ENCODE measurements at places on chromosomes 13 and 19. TPM values are rescaled to one million over a fixed set of nuclear protein-coding genes. Genes with fewer than 3 reads are reported as not detected.

Gene ATP4A
- 0.32 TPM for total RNA-seq

GRCh38 chr19:36128392-36128736 is 11.5 kb upstream of the CAPNS1 start:
- H3K4me1 ChIP-seq = no peaks in the 10 kb centered on the region
- H3K4me3 ChIP-seq = peak overlapping the region; percentile 92
- peaks cover 1% of the 10 kb centered on the region for H3K27me3 ChIP-seq
- no peaks in the 10 kb centered on the region for H3K36me3 ChIP-seq
- no peak for DNase-seq

- H3K4me1 ChIP-seq = peaks cover 10% of the 10 kb centered on the region
- peak overlapping the region; percentile 44 for H3K27ac ChIP-seq
- peak overlapping the region; percentile 22 for H3K4me3 ChIP-seq
Measured at GRCh38 chr19:42316223-42317211, 3.4 kb downstream of the TMEM145 start.

Gene ZBTB45
- total RNA-seq = 27.2 TPM

DNA sequence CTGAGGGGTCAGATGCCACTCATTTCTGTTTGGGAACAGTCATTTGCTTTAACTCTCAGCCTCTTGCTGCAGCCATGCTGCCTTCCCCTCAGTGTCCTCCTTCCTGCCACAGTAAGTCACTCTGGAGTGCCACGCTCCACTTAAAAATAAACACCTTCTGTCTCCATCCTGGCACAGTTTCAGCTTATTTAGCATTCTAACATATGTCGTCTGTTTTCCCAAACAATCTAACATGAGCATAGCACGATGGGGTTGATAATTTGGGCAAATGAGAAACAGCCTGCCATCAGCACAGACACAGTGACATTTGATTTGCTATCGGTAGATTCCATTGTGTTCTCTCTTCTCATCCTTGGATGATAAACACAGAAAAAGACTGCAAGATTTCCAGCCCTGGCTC is 768.6 kb downstream of the UQCRFS1 start:
- H3K27me3 ChIP-seq = no peaks in the 10 kb centered on the region
- H3K27ac ChIP-seq = no peak overlapping the region
- no peaks in the 10 kb centered on the region for H3K4me1 ChIP-seq
- DNase-seq = no peak

- H3K36me3 ChIP-seq = peaks cover 5% of the 10 kb centered on the region
- no peak for DNase-seq
- no peak overlapping the region for H3K27ac ChIP-seq
- H3K27me3 ChIP-seq = peaks cover 2% of the 10 kb centered on the region
- H3K4me1 ChIP-seq = peaks cover 14% of the 10 kb centered on the region
Measured at GRCh38 chr19:40358773-40359172, 10.3 kb downstream of the PLD3 start.

GRCh38 chr13:103213152-103213551 is 146.9 kb upstream of the SLC10A2 start:
- peak; percentile 72 for DNase-seq
- peaks cover 33% of the 10 kb centered on the region for H3K4me1 ChIP-seq
- H3K27me3 ChIP-seq = peaks cover 1% of the 10 kb centered on the region
- H3K4me3 ChIP-seq = no peak overlapping the region
- H3K27ac ChIP-seq = no peak overlapping the region

Gene ZNF568
- 9.3 TPM for total RNA-seq

DNA sequence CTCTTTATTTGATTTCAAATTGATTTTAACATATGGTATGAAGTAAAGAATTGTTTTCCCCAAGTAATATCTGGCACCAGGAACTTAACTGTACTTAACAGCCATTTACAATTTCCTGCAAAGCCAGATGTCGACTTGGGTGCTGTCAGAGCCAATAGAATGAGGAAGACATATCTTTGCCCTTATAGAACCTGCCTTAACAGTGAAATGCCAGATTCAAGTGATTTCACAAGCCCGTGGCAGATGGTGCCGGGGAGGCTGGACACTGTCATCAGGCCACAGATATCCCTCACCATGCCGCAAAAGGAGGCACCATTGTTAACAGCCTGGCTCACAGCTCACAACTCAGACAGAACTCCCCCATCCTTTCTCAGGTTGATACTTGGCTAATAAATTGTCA is 48.7 kb downstream of the ESD start:
- DNase-seq = no peak
- no peaks in the 10 kb centered on the region for H3K27me3 ChIP-seq
- H3K4me3 ChIP-seq = no peak overlapping the region
- H3K27ac ChIP-seq = no peak overlapping the region

Gene PRSS57
- 0.78 TPM for total RNA-seq

DNA sequence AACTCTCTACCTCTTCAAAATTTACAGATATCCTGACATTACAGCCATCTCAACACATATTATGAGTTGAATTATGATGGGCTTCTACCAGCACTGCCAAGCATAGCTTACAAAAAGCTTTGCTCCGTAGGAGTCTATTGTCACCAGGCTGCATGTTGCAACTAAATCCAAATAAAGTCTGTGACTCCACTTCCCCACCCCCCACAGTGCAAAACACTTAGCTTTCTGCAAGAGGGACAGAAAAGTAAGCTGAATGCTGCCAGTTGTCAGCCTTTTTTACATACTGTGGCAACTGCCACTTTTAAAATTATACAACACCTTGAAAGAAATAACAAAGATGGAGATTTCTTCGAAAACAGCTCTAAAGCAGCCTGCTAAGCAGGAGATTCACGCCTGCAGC is 189.1 kb downstream of the FGF14 start:
- H3K27ac ChIP-seq = no peak overlapping the region
- H3K4me3 ChIP-seq = no peak overlapping the region
- peaks cover 36% of the 10 kb centered on the region for H3K4me1 ChIP-seq
- no peak for DNase-seq
- H3K36me3 ChIP-seq = no peaks in the 10 kb centered on the region

Gene NDUFB7
- total RNA-seq = 145 TPM

Gene MYADM
- 61.5 TPM for total RNA-seq

DNA sequence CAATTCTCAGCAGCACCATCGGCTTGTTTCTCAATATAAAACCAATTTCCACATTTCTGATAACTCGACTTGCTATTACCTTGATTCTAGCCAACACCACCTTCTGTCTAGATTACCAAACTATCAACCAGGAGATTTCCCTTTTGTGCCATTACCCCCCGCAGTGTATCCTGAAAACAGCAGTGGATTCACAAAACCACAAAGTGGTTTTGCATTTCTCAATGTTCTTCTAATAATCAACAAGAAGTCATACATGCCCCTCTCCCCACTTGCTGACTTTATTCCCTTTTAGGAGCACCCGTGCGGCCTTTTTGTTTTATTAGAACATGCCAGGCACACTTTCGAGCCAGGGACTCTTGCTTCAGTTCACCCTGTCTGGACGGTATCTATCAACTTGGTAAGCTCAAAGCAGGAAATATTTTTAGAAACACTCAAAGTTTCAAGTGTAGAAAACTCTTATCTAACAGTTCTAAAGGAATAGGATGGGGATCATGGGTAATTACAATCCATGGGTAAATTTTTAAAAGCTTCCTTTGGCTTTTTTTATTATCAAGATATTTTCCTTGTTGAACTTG is 967.4 kb downstream of the EFNB2 start:
- no peak for DNase-seq
- H3K27ac ChIP-seq = no peak overlapping the region
- no peaks in the 10 kb centered on the region for H3K4me1 ChIP-seq
- no peaks in the 10 kb centered on the region for H3K27me3 ChIP-seq
- H3K36me3 ChIP-seq = no peaks in the 10 kb centered on the region
- no peak overlapping the region for H3K4me3 ChIP-seq

Gene TMEM238
- 1.3 TPM for total RNA-seq

GRCh38 chr13:108594153-108594552 is 35.3 kb upstream of the MYO16 start:
- no peak overlapping the region for H3K4me3 ChIP-seq
- DNase-seq = no peak
- peaks cover 14% of the 10 kb centered on the region for H3K4me1 ChIP-seq
- peak overlapping the region; percentile 20 for H3K27ac ChIP-seq
- H3K27me3 ChIP-seq = peaks cover 2% of the 10 kb centered on the region

Gene SLC7A10
- not detected for total RNA-seq

GRCh38 chr13:100633461-100633860 is 41.1 kb downstream of the TMTC4 start:
- peaks cover 2% of the 10 kb centered on the region for H3K27me3 ChIP-seq
- H3K27ac ChIP-seq = no peak overlapping the region
- peaks cover 7% of the 10 kb centered on the region for H3K36me3 ChIP-seq

DNA sequence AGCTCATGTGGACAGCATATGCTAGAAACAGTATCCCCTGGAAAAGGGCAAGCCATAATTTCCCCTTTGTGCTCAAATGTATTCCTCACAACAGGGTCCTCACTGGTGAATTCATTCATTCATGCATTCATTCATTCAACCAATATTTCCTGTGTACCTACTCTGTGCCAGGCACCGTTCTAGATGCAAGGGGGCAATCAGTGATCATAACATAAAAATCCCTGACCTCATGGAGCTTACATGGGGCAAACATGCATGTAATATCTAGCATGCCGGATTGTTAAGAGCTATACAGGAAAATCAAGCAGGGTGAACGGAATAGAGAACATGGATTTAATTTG is 2.6 kb downstream of the RANBP3 start:
- no peak for DNase-seq
- H3K27ac ChIP-seq = no peak overlapping the region
- H3K27me3 ChIP-seq = peaks cover 2% of the 10 kb centered on the region
- peak overlapping the region; percentile 92 for H3K4me3 ChIP-seq

GRCh38 chr19:10923260-10924112 is 5.0 kb downstream of the YIPF2 start:
- DNase-seq = no peak
- peaks cover 5% of the 10 kb centered on the region for H3K4me1 ChIP-seq
- no peak overlapping the region for H3K27ac ChIP-seq
- H3K4me3 ChIP-seq = no peak overlapping the region
- peaks cover 20% of the 10 kb centered on the region for H3K27me3 ChIP-seq

Gene BICRA
- 55.5 TPM for total RNA-seq

Gene UHRF1
- total RNA-seq = 10.4 TPM

Gene LHB
- not detected for total RNA-seq

DNA sequence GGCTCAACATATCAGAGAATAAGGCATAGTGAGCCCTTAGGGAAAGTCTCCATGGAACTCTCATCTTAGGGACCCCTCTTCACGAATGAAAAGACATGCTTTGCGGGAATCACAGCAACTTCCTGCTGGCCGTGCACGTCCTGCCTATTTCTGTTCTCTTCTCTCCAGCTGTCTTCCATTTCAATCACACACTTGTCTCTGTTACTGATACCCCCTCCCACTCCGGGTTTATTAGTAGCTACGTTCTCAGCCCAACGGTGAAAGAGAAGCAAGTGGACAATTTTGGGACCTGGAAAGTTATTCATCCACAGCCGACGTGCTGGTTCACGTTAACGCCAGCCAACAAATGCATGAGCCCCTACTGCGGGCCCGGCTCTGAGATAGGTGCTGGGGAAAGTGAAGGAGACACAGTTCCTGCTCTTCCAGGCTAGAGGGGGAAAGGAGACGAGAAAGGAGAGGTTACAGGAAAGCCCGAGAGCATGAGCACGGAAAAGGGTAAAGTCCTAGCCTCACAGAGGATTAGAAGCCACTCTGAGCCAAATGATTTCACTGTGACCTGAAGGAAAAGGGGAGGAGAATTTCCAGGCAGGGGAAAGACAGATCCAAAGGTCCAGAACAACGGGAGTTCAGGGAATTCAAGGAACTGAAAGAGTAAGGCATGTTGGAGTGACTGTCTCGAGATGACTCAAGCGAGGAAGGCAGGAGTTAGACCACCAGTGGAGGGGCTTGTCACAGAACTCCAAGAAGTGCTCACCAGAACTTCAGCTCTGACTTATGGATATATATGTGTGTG is 81.8 kb upstream of the CLDN10 start:
- H3K27me3 ChIP-seq = no peaks in the 10 kb centered on the region
- H3K4me1 ChIP-seq = no peaks in the 10 kb centered on the region
- no peak overlapping the region for H3K27ac ChIP-seq
- no peak for DNase-seq
- H3K36me3 ChIP-seq = no peaks in the 10 kb centered on the region
- no peak overlapping the region for H3K4me3 ChIP-seq

- DNase-seq = no peak
- no peak overlapping the region for H3K27ac ChIP-seq
- no peaks in the 10 kb centered on the region for H3K36me3 ChIP-seq
- peaks cover under 1% of the 10 kb centered on the region for H3K4me1 ChIP-seq
Measured at GRCh38 chr13:65456150-65456912, 1773.8 kb downstream of the PCDH9 start.

GRCh38 chr19:33622505-33622808 is 704 bp downstream of the CHST8 start:
- DNase-seq = no peak
- H3K27ac ChIP-seq = peak overlapping the region; percentile 55
- H3K4me1 ChIP-seq = peaks cover 39% of the 10 kb centered on the region
- H3K4me3 ChIP-seq = peak overlapping the region; percentile 99

DNA sequence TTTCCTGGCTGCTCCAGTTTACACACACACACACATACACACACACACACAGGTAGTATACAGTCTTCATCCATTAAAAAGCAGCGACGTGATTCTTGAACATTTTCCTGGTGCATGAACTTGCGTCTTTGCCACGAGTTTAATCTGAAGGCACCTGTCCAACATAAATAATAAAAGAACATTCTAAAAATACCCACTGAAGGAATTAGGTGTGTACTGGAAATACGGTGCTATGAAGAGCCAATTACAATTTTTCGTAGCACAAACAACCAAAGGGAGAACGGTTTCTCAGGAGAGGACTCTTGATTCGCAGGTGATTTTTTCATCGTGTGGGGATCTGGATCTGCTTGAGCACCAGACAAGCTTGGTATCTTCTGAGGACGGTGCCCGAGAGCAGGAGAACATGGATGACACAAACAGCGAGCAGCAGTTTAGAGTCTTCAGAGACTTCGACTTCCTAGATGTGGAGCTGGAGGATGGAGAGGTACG is 61.2 kb downstream of the ZAR1L start:
- no peaks in the 10 kb centered on the region for H3K27me3 ChIP-seq
- DNase-seq = no peak
- H3K4me3 ChIP-seq = no peak overlapping the region
- no peaks in the 10 kb centered on the region for H3K4me1 ChIP-seq
- no peak overlapping the region for H3K27ac ChIP-seq

All from glutamatergic neuron (in vitro differentiated cells).